ENCODE measurements at places on chromosomes 13 and 19.

- DNase-seq, result no peak
Observed at GRCh38 chr13:98534821-98535220, 42.1 kb downstream of the STK24 start.

DNA sequence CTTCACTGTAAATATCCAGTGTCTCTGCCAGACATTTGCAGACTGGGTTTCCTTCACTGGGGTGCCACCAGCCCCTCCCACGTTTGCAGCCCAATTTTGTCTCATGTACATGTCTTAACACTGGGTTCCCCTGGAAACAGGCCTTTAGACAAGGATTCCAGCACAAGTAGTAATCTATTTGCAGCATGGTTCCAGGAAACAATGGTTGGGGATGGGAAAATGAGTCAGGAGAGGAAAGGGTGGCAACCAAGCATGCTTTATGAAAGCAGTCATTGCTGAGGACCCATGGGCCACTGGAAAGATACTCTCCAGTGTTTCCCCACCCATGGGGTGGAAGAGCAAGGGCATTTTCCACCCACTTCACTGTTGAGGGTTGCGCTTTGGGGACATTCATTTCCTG lies 53.6 kb upstream of the FARP1 start:
- DNase-seq, result no peak

- no peak for DNase-seq
Observed at GRCh38 chr13:111638233-111638632, 317.8 kb downstream of the TEX29 start.

DNA sequence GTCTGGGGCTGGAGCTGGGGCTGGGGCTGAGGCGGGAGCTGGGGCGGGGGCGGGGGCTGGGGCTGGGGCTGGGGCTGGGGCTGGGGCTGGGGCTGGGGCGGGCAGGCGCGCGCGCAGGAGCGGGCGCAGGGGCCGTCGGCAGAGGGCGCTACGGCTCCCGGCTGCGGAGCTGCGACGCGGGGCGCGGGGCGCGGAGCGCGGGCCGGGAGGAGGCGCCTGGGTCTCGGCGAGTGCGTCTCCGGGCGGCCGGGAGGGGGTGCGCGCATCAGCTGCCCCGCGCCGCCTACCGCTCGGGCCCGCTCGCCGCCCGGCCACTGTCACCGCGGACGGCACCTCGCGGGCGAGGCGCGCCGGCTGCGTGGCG lies 422 bp upstream of the MTUS2 start:
- DNase-seq, result peak; percentile 8

DNA sequence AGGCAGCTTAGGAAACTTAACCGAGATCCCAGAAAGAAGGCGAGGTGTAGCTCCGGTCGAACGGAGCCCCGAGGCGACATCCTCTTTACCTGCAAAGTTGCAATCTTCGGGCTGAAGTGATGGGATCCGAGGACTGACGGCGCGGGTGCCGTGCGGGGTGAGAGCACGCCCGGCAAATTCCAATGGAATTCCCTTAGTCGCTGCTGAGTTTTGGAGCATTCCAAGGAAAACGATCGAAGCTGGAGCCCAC lies 141 bp downstream of the TRPC4 start:
- no peak for DNase-seq

DNA sequence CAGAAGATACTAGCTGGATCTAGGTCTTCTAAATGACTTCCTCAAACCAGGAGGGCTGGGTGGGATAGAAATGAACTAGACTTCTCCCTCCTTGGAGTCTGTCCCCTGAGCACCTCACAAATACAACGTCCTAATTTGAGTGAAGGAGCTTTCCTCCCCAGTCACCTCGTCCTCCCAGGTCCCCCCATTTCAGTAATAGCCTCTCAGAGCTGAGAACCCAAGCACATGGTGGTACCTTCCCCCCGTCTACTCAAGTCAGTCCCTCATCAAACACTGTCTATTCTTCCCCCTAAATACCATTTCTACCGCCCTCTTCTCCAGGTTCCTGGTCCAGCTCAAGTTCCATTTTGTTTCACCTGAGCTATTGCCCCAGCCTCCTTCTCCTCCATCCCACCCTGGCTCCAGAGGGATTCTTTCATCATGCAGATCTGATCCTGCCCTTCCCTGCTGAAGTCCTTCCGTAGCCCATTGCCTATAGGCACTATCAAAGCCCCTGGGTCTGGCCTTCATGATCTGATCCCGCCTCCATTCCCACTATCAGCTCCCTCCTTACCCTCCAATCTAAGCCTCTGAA lies 5.3 kb upstream of the PRKCG start:
- DNase-seq, result no peak

DNA sequence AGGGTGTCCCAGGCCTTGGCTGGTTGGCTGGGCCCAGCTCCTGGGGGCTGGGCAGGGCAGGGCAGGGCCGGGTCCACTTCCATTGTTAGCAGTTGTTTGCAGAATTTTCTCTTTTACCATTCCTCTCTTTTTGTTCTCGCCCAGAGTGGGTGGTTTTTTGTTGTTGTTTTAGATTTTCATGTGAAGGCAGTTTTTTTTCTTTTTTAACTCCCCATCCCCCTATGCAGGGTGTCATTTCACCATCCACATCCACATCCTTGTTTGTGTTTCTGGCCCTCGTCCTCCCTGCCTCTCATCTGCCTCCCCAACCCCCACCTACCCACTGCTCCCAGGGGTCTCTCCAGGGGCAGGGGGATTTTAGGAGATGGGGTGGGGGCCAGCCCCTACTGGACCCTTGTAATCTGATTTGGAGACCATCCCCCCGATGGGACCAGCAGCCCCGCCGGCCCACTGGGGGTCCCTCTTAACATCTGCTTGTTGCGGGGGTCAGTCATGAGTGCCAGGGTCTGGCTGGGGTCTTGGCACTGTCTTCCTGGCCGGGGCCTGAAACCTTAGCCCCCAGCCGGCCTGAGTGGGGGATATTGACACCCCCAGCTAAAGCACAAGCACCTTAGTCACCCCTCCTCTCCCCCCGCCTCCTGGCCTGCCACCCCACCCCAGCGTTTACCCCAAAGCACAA lies 10.4 kb downstream of the STX10 start:
- DNase-seq, result no peak

DNA sequence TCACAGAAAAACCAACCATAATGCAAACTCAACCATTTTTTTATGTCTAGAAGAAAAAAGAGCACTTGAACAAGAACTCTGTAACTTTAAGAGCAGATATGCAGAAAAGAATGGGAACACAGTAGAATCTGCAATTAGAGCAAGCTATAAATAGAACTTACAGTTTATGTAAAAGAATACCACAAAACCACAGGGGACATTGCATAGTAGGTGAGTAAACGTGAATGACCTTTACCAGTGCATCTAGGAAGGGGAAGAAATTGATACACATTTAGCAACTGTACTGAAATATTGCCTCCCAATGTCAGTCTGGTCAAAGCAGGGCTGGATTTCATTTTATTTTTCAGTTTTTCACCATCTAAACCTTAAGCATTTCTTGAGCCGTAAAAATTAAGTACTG lies 242.2 kb upstream of the EDNRB start:
- DNase-seq, result peak; percentile 85

- DNase-seq, result no peak
Observed at GRCh38 chr13:43191546-43191945, 168.2 kb downstream of the DNAJC15 start.

DNA sequence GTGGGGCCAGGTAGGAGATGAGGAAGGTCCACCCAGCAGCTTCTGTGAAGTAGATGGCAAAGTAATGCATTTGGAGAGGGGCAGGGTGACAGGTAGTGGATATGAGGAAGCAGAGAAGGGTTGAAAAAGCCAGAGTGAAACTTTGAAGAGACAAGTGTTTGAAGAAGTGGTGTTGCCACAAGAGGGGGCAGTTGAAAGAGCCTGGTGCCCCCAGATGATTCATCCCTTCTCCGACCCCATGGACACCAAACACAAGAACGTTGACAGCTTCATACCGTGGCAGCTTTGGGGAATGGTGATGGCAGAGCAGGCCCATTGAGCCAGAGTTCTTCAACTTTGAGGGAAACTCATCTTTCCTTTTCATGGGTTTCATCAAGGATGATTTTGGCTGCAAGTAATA lies 19.9 kb downstream of the IFNL3 start:
- no peak for DNase-seq

DNA sequence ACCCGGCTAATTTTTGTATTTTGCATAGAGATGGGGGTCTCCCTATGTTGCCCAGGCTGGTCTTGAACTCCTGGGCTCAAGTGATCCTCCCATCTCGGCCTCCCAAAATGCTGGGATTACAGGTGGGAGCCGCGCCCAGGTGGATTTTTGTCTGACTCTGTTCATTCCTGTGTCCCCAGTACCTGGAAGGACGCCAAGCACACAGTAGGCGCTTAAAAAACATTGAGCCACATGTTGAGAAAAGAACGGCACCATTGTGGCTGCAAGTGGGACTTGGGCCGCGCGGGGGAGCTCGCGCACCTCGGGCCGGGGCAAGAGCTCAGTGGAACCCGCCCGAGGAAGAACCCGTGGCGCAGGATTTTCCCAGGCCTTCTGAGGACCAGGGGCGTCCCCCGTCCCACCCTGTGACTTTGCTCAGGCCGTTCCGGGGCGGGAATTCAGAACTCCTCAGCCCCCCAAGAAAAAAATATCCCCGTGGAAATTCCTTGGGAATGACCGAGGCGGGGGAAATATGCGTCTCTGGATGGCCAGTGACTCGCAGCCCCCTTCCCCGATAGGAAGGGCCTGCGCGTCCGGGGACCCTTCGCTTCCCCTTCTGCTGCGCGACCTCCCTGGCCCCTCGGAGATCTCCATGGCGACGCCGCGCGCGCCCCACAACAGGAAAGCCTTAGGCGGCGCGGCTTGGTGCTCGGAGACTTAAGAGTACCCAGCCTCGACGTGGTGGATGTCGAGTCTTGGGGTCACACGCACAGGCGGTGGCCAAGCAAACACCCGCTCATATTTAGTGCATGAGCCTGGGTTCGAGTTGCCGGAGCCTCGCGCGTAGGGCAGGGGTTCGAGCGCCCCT lies 1.4 kb upstream of the ICAM1 start:
- peak; percentile 62 for DNase-seq

GRCh38 chr13:26695360-26695705 lies 65.3 kb downstream of the GPR12 start:
- no peak for DNase-seq

- DNase-seq, result no peak
Observed at GRCh38 chr13:62125451-62125850, 709.8 kb upstream of the PCDH20 start.

GRCh38 chr19:31085125-31085524 lies 264.1 kb downstream of the TSHZ3 start:
- DNase-seq, result no peak

DNA sequence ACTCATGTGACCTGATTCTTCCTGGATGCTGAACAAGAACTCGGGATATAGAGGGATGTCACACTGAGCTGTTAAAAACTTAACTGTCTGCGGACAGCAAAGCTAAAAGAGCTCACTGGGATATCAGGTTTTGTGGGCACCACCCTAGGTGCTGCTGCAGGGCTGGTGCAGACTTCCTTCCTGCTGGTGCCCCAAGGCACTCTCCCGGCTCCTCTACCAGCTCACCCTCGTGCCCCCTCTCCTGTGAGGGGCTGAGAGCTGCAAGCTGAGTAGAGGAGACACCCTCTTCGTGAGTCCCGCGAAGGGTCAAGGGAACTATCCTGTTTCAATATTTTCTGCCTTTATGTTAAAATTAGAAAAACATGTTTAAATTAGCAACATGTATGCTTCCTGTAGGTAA lies 1475.7 kb downstream of the EFNB2 start:
- DNase-seq, result no peak

DNA sequence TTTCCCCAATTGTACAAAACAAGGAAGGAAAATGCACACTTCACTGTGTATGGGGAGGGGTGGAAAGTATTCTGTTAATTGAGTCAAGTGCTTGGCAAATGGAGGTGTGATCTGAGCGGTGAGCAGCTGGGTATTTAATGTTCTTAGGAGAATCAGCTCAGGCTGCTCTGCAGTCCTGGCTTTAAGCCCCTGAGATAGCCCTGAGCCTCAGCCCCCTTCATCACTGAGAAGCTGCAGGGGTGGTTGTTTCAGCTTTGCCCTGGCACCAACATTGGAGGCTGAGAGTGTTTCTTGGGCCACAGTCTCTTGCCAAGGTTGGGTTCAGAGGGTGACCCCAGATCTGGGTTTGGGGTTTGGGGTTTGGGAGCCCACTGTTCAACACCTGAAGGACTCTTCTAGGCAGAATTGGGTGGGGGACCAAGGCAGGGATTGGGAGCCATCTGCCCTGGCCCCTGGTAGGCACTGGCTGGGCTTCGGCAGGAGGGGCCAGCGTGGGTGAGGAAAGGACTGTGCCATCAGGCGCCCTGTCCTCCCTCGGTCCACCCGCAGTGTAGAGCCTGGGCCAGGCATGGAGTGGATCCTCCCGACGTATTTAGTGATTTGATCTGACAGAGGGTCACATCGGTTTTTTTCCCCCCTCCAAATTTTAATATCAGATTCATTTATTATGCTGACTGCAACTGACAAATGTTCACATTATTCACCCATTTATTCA lies 66.7 kb upstream of the ZNF536 start:
- DNase-seq, result no peak

Data from fibroblast of lung (primary cell).